Endodermal cell (in vitro differentiated cells): ENCODE measurements at places on chromosomes 5 and 9.

- no peak for DNase-seq
These were observed 55.3 kb downstream of the ENTREP1 start for GRCh38 chr9:69380301-69380700.

DNA sequence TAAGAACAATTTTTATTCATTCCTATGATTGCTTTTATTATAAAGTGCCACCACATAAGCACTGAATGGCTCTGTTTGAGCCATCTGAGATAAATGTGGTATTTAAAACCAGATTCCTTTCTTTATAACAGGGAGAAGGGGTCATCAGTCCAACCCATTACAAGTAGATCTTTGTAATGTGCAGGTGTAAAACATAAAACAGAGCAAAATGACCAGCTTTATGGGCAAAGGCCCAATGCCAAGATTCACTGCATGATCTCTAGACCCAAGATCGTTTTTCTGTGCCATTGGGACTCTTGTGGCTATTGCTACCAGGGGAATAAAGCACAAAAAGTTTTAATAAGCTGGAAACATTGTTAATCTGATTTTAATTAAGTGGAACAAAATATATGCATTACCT, 469.9 kb downstream of the PRR16 start:
- DNase-seq = no peak

- DNase-seq = no peak
These were observed 121.6 kb upstream of the ADAMTS16 start for GRCh38 chr5:5018578-5018970.

GRCh38 chr9:38621434-38622287, 1.3 kb upstream of the ANKRD18A start:
- DNase-seq = peak; percentile 81

DNA sequence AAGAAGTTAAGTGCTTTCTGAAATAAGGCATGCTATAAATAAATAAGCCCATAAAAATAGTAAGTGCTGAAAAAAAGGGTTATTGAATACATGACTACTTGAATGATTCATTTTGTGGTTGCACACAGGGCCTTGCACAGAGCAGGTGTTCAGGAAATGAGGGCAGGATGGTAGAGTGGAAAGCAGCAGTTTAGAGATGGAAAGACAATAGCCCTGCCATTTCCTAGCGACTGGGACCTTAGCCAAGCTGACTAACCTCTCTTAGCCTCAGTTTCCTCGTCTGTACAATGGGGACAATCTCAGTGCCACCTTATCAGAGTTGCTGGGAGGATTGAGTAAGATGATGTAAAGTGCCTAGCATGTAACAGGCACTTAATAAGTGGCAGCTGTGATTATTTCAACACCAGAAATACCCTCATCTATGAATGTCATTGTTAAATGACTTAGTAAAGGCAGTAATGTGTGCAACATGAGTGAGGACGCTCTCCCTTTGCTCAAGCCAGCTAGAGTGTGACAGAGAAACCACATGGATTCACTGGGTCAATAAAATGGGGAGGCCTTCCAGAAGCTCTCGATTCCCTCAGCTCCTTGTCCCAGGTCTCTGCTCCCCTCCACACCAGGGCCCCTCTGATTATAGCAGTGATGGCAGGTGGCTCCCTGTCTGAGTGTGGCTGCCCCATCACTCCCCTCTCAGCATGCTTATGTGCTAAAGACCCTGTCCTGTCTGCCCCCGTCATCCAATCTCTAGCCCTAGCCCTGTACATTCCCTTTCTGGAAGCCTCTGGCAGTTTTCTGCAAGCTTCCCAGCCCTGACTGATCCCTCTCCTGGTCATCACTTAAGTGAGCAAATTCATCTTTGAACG, 16.0 kb upstream of the PHF19 start:
- DNase-seq = no peak
